ENCODE measurements at places on chromosomes 1 and 21.

DNA sequence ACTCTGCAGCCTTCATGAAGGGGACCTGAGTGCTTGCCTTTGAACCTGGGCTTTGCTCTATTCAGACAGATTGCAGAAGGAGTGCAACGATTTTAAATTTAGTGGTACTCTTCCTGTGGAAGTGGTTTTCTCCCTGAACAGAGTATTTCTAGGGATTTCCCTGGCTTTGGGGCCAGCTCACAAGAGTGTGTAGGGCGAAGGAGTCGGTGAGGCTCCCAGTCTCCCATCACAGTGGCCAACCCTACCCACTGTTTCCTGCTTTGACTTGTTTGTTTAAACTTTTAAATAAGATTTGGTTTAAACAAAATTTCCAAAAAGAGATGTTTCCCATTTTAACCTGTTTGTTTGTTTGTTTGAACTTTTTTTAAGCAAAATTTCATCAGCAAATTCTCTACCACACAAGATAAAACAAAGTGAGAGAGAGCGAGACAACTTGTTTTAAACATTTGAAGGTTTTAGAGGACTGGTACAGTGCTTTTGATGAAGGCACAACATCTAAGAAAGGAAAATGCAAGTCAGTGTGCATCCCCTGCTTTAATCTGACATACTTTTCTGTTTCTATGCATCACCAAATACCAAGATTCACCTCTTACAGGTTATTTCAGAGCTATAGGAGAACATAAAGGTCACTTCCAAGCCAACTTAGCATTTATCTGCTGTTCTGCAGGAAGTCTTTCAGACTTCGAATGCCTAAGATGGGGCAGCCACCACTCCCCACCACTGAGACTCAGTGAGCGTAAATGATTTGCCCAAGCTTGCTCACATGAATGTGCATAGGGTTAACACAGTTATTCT lies 6.6 kb downstream of the SELP start:
- no peak for DNase-seq

- no peak for DNase-seq
These were observed 21.5 kb downstream of the UBE2G2 start for GRCh38 chr21:44780137-44780502.

DNA sequence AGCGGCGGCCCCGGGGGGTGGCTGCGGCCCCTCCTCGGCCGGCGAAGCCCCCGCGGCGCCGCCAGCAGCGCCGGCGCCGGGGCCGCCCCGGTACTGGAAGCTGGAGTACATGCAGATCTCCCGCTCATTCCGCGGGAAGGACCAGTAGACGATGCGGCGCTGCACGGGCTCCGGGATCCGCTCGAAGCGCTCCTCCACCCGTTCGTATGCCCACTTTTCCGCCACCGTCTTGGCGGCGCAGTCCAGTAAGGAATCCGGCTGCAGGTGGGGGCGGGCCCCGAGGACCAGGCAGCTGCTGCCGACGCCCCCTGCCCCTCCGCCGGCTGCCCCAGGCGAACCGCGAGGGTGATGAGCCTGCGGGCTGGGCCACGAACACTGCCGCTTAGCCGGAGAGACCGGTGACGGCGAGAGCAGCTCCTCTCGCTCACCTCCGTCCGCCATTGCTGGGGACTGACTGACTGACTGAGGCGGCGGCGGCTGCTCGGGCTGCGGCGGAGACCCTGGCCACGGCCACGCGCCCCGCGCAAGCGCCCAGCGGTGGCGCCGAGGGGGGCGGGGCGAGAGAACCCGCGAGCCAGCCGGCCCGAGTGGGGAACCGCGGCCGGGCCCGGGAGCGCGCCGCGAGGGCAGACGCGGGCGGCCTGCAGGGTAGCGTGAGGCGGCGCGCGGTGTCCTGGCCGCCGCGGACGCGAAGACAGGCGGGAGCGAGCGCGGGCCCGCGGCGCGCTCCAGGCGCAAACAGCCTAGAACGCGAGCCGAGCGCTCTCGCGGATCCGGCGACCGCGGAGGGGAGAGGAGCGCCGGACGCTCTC lies at the start of gene ZSWIM5:
Gene ZSWIM5, minus strand, starts transcription at position 696 of the 812 bp plus-strand sequence. Its CDS starts 255 bp downstream, at position 441.
- DNase-seq: peak; percentile 82

DNA sequence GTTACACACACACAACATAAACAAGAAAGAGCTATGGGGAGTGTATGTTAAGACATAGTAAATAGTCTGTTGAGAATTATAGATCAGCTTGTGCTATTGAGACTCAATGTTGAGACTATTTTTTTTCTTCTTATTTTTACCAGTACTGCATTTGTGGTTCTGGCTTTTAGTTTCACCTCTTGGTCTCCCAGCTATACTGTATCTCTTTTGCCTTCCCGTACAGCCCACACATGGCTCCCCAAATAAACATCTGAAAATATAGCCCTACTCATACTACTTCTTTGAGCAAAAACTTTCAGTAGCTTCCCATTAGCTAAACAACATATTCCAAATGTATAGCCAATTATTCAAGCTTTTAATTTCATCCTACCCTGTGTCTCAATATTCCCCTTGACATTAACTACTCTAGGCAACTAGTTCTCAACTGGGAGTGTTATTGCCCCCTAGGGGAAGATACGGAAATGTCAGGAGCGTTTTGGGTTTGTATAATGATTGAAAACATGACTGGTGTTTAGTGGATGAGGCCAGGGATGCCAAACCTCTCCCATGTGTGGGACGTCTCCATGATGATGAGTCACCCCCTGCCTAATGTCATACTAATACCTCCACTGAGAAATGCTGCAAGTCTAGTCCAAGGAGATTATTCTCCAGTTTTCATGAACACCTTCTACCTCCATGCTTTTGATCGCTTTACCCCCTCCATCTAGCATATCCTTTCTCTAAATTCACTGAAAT lies 6.8 kb downstream of the RPE65 start:
- peak; percentile 8 for DNase-seq

GRCh38 chr21:37204580-37204979 lies 62.6 kb downstream of the VPS26C start:
- no peak for DNase-seq

DNA sequence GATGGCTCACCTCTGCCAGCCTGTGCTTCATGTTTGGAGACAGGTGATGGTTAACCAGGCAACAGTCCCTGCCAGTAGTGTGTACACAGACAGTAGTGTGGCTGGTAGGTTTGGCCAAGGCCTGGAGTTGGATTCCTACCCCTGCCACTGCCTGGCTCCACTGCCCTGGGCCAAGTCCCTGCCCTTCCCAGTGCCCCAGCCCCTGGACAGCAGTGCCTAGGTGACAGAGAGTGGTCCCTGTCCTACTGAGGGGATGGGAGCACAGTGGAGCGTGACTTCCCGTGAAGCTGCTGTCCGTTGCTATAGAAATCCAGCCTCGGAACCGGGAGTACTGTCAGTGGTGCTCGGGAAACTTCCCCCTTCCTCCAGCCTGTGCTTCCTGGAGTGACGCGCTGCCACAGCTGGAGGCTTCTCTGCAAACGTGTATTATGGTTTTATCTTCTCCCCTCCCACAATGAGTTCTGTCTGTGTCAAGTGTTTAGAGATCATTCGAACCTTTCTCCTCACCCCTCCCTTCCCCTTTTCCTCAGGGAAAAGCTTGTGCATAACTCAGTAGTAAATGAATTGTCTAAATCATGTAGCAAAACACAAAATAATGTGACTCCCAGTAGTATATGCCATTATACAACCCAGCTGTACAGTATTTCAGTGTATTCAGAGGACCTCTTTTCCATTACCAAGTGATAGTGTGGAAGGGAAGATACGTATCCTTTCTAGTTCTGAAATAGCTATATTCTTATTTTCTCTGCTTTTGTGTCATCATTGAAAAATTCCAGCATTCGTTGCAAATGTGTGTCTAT lies 73.4 kb downstream of the GALNT2 start:
- DNase-seq: peak; percentile 81

GRCh38 chr1:188641566-188642211 lies 1812.9 kb downstream of the PLA2G4A start:
- DNase-seq: no peak
